ENCODE measurements at places on chromosomes 6 and 20.

GRCh38 chr20:19802492-19803158, 44.6 kb downstream of the RIN2 start:
- DNase-seq = peak; percentile 56

GRCh38 chr6:73400656-73401055, 6.0 kb downstream of the DDX43 start:
- no peak for DNase-seq

DNA sequence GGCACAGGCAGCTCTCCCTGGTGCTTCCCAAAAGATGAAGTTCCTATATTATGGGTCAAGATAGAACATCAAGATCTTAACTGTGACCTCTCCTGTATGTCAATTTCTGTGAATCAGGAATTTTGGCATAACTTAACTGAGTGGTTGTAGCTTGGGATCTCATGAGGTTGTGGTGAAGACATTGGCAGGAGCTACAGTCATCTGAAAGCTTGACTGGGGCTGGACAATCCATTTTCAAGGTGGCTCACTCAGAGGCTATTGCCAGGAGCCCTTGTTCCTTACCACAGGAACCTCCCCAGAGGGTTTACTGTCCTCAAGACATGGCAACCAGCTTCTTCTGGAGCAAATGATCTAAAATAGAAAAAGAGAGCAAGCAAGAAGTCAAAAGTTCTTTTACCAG, 252.2 kb downstream of the ADGB start:
- DNase-seq = no peak

GRCh38 chr6:42201382-42201781, 6.6 kb upstream of the GUCA1B start:
- no peak for DNase-seq

GRCh38 chr20:7146552-7147219, 379.2 kb downstream of the BMP2 start:
- DNase-seq = peak; percentile 18

DNA sequence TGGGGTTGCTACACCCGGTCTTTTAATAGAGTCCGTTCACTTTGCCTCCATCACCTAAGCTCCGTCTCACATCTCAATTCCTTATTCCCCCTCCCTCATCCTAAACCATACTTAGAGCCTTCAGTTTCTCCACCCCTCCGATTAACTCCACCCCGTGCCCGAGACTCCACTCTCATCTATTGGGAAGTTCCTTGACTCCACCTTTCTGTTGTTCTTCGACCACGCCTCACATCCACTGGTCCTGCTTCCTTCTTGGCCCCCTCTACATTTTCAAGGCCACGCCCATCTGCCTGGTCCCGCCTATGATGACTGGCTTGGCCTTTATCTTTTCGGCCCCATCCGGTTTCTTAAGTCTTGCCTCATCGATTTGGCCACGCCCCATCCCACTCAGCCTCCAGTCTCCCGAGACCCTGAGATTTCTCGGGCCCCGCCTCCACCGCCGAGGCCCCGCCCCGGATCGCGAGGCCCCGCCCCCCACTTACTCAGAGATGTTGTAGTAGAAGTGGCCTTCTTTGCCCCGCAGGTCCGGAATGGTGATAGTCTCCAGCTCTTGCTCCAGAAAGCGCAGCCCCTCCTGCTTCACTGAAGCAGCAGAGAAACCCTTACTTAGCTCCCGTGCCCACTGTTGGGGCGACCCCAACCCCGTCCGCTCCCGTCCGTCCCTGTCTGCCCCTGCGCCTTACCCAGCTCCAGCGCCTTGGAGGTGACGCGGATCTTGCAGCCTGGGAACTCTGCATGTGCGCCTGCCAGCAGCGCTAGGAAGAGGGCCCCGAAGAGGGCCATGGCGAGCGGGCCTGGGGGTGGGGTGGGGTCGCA, 1.1 kb downstream of the PLTP start:
- peak; percentile 93 for DNase-seq

- no peak for DNase-seq
Observed at GRCh38 chr6:132961610-132962009, 147.2 kb downstream of the RPS12 start.

DNA sequence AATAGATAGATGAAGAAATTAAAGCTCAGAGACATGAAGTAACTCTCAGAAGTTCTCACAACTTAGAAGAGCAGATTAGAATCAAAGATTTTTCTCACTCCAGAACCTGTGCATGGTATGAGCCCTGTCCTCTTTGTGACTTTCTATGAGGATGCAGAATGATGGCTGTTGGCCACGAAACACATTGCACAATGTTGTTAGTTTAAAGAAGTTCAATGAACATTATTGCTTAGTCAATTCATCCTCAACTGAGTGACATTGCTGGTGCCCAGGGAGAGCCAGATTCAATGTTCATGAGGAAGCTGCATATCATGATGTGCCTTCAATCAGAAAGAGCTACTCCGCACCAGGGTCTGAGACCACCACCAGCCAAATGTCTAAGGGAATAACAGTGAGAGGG, 633.1 kb downstream of the PTPRT start:
- no peak for DNase-seq

- peak; percentile 46 for DNase-seq
Observed at GRCh38 chr6:53794137-53794719, 577 bp upstream of the LRRC1 start.

DNA sequence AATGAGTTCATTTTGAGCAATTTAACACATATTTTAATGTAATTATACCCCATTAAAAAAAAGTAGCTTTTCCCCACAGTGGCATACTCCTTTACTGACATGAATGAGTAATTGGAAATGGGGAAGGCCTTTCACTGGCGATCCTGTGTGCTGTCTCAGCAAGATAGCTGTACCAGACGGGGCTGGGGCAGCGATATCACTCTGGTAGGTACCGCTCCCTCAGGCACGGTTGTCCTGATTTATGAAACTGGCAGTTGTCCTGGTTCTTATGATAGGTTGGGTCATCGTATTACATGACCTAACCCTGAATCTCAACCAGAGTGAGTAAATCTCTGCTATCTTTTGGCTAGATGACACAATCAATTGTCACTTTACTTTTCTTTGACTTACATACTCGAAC, 355.0 kb upstream of the MAP3K7 start:
- no peak for DNase-seq

DNA sequence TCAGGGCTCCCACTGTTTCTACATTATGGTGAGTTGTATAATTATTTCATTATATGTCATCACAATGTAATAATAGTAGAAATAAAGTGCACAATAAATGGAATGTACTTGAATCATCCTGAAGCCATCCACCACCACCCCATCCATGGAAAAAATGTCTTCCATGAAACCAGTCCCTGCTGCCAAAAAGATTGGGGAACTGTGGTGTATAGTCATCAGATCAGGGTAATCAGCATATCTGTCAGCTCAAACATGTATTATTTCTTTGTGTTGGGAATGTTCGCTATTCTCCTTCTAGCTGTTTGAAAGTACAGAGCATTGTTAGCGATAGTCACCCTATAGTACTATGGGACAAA, 33.8 kb upstream of the SLC22A23 start:
- DNase-seq = no peak

GRCh38 chr20:41143354-41143753, 6.0 kb downstream of the PLCG1 start:
- DNase-seq = no peak

GRCh38 chr6:90285042-90285481, 11.6 kb downstream of the BACH2 start:
- no peak for DNase-seq

- DNase-seq = no peak
Observed at GRCh38 chr6:18335948-18336347, 51.2 kb upstream of the RNF144B start.

DNA sequence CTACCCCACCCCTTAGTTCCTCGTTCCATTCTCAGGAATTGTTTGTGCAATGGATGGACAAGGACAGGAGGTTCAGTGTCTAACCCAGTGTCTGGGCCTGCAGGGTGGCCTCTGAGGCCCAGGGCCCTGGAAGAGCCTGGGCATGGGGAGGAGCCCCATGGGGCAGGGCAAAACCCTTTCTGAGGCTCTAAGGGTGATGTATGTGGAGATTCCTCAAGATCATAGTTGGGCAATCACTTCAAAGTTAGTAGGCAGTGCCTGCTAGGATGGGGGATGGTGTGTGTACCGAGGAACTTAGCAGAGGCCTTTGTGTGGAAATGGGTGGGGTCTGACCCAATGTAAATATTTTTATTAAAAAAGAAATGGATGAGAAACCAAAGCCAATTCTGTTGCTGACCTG, 6.7 kb upstream of the C2 start:
- DNase-seq = no peak

DNA sequence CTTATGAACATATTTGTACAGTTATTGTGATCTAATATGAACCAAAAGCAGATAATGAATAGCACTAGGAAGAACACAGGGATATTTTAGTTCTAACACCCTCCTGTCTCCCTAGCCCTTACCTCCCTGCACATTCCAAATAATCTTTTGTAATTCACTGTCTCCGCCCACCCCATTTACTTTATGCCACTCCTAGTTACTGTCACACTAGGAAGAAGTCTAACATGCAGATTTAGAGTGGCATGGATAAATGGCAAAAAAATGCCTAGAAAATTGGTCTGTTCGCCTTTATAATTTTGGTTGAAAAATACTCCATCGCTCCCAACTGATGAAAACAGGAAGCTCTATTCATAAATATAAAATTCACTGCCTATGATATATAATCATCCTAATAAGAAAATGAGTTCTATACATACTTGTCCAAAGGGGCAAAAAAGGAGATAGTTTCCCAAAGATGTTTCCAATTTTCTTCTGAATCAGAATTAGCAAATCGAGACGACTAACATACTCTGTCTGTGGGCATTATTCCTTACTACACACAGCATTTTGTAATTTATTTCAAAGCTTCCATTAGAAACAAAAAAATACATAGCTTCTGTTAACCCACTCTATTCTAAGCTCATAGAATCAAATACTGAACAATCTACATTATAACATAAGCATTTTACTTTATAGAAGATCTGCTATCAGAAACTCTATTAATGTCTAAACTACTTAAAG, 1.3 kb upstream of the RUNX2 start:
- DNase-seq = no peak

- no peak for DNase-seq
Observed at GRCh38 chr6:26141378-26141904, 54.2 kb downstream of the HFE start.

DNA sequence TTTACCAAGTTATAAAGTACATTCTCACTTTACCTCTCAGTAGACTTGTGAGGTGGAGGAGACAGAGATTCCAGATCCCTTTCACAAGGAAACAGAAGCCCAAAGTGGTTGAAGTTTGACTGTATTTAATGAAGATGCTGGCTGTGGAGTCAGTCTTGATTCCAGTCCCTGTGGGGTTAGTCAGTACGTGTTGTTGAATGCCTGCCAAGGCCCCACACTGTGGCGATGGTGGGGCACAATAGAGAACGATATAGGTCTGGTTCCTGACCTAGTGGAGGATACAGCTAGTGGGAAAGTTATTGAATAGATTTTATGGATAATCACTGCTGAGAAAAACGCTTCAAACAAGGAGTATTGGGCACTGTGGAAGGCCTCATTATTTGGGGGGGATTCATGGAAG, 71.4 kb downstream of the LRRC1 start:
- no peak for DNase-seq

DNA sequence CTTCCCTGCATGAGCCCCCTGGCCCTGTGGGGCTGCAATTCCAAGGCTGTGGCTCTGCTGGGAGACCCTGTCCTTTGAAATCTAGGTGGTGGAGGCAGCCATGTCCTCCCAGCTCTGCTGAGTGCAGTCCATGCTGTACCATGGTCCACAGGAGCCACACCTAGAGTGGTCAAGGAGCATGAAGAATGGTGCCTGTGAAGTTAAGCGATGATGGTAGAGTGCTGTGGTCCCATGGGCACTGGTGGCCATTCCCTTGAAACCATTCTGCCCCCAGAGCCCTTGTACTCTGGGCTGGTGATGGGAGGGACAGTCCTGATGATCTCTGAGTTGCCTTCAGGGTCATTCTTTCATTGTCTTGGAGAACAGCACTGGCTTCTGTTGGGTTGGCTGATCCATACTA, 55.3 kb downstream of the EFCAB8 start:
- no peak for DNase-seq

DNA sequence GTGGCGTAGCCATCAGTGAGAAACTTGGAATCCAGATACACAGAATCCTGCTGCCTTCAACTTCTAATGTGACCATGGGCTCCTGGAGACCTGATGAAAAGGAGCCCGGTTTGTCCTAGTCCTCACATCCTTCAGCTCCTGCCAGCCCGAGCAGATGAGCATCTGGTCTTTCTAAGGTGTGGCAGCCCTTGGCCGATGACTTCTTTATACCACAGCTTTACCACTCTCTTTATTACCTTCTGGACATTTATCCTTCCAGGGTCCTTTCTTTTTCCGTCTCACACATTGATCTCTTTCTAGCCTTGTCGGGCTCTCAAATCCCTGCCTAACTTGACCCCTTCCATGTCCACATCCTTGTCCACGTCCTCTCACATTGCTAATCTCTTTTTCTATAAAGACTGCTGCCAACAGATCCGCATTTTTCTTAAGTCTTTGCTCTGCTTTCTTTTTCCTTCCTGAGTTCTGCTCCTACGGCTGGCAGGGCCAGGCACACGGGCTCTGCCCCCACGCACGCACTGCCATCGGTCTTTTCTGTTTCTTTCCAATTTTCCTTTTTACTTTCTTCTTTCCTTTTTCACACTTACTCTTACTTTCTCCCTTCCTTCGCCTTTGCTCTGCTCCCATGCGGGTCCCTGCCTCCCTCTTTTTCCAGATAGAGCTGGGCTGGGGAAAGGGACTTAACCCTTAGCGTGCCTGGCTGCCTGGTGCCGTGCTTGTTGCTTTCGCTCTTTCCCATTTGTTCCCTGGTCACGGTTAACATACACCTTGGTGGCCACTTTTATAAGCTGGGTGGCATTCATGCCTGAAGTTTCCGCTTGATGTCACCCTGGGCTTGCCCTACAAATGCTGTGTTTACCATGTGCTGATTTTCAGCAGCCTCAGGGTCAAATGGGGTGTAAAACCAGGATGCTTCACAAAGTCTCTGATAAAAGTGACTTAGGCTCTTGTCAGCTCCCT, 9.4 kb upstream of the GMPR start:
- DNase-seq = no peak

DNA sequence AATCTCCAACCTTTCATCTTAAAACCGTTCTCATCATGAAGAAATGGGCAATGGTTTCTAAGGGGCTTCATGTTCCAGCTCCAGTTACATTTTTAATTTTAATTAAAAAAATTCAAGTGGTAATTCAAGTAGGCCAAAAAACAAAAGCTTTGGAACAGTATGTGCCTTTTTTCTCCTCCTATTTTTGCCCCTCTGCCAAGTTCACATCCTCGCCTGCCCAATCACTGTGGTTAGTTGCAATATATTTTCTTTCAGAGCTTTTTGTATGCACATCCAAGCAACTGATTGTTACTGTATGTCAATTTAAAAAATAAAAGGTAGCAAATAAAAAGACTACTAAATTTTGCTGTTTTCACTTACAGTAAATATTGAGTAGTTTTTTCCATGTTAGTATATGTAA, 99.8 kb upstream of the B3GAT2 start:
- DNase-seq = no peak

GRCh38 chr6:2818593-2818992, 23.1 kb downstream of the SERPINB1 start:
- no peak for DNase-seq

GRCh38 chr6:158009114-158009891, 27.6 kb downstream of the SYNJ2 start:
- DNase-seq = no peak

Data from HuH-7 (cell line).